CD4-positive, alpha-beta T cell treated with Interleukin-1 beta for 1 hour (primary cell): ENCODE measurements at places on chromosomes 4 and X.

DNA sequence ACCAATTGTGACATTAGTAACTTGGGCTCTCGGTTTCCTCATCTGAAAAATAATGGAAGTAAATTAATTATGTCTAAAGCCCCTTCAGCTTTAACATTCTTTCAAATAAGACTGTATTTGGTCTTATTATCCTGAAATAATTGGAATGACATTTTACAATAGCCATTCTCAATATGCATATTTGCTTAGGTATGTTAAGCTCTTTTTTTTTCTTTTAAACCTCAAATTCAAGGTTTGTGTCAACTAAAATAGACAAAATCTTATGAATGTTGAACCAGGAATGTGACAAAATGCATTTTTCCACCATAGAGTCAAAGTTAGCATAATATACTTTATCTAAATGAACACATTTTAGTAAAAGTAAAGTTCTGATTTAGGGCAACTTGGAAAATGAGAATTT is 34.4 kb upstream of the TET2 start:
- DNase-seq, result no peak

GRCh38 chr4:23734000-23734399 is 155.8 kb downstream of the PPARGC1A start:
- no peak for DNase-seq

DNA sequence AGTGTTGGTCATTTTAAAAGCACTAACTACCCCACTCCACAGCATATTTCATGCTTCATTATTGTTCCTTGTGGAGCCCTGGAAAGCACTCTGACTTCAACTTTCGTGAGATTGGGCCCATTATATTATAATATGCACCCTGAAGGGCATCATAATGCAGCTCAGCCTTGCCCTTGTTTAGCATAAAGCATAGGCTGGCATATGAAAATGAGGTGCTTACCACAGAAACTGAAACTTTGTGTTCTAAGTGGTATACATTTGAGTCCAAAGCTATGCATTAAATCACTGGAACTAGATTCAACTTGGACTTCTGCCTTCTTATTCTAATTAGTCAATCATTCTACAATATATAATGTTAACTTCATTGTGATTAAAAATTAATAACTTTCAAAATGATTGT is 1027.9 kb downstream of the STIM2 start:
- no peak for DNase-seq

- DNase-seq, result no peak
These were observed 1052.1 kb upstream of the PCDH10 start for GRCh38 chr4:132097041-132097440.

DNA sequence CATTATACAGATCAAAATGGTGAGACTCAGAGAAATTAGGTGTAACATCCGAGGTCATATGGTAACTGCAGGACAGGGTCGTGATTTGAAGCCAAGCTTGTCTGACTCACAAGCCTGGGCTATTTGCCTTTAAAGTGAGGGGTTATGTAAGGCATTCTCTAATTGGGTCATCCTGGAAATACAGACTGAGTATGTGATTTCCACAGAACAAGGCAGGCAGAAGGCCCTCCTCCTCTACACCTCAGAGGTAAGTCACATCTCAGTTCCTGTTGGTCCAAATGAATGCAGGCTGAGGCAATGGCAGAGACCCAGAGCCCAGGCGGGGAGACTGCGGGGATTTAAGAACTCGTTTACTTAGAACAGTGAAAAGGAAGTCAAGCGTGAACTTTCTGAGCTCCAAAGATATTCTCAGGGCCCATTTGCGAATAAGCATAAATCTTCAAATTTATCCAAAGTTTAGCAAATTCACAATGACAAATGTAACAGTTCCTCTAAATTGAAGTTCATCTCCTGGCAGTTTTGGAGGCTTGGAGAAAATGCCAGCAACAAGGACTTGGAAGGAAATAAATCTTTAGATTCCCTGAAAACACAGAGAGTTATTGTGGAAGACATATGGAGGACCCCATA is 153.3 kb downstream of the LDB2 start:
- DNase-seq, result no peak

DNA sequence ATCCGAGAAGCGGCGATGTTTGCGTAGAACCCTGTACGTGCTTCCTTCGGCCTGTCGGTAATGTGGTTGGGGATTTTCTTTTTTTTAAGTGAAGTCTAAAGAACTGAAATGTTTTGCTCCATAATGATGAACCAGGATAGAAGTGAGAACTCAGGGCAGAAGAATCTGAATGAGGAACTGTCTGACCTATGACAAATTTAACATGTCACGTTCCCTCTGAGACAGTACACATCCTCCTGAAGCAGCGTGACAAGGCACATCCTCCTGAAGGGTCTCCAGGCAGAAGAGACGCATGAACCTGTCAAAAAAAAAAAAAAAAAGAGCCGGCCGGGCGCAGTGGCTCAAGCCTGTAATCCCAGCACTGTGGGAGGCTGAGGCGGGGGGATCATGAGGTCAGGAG is 6.2 kb downstream of the CSF2RA start:
- DNase-seq, result peak; percentile 3

- no peak for DNase-seq
These were observed 134.3 kb downstream of the BMPR1B start for GRCh38 chr4:94892051-94892450.

DNA sequence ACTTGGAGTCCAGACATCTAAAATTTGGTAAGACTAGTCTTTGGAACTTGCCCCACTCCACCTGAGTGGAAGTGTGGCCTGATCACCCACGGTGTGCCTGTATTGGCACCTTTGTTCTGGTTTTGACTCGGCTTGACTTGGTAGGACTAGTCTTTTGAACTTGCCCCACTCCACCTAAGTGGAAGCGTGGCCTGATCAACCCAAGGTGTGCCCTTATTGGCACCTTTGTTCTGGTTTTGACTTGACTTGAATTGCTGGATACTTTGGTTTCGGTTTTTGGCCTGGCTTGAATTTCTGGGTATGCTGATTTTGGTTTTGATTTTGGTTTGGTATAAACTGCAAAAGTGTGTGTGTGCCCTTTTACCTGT is 44.7 kb upstream of the UGT2B7 start:
- no peak for DNase-seq

- DNase-seq, result no peak
These were observed 34.3 kb downstream of the MECP2 start for GRCh38 chrX:154063234-154063633.

GRCh38 chrX:67568769-67569168 is 24.9 kb downstream of the AR start:
- DNase-seq, result no peak

- DNase-seq, result no peak
These were observed 148.8 kb upstream of the STK26 start for GRCh38 chrX:131874300-131874699.

DNA sequence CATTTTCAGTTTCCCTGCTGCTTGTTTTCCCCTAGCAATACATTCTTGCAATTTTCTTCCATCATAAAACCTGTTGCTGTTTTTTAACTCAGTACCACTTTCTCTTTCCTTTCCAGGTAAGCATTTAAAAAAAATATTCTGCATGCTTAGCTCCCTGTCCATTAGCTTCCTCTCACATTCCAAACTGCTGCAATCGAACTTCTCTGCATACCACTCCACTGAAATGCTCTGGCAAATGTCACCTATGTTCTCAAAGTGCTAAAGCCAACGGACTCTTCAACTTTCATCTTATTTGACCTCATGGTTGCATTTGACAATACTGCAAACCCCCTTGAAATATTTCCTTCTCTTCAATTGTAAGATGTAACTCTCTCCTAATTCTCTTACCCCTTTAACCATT is 192.7 kb downstream of the ANAPC10 start:
- DNase-seq, result no peak

GRCh38 chr4:183763990-183764754 is 105.1 kb downstream of the TRAPPC11 start:
- DNase-seq, result no peak

- no peak for DNase-seq
These were observed 460.3 kb downstream of the ZIC3 start for GRCh38 chrX:138026211-138026610.

GRCh38 chr4:170805352-170805751 is 715.6 kb upstream of the AADAT start:
- DNase-seq, result no peak
